ENCODE measurements at places on chromosomes 1 and 21.
A peak's percentile ranks its signal among the peaks of the same experiment; 100 is the strongest.

- no peak for DNase-seq
Observed at GRCh38 chr1:97934491-97934890, 13.7 kb upstream of the DPYD start.

DNA sequence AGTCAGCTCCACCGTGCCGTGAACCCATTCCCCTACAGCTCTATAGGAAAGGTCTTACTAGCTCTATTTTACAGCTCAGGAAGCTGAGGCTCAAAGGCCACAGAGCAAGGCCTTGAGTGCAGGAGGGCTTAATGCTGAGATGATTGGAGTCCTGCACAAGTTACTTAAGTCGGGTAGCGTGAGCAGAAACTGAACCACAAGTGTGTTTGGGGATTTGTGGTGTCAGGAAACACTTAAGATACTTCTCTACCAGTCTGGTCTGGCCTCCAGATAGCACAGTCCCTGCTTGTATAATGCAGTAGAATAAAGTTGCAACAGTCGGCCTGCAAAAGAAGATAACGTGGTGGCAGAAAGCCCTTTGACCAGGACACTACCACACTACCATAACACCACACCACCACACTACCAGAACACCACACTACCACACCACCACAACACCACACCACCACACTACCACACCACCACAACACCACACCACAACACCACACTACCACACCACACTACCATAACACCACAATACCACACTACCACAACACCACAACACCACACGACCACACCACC lies 118.1 kb downstream of the SPSB1 start:
- DNase-seq, result no peak

GRCh38 chr1:173529106-173529505 lies 52.0 kb downstream of the PRDX6 start:
- DNase-seq, result no peak

DNA sequence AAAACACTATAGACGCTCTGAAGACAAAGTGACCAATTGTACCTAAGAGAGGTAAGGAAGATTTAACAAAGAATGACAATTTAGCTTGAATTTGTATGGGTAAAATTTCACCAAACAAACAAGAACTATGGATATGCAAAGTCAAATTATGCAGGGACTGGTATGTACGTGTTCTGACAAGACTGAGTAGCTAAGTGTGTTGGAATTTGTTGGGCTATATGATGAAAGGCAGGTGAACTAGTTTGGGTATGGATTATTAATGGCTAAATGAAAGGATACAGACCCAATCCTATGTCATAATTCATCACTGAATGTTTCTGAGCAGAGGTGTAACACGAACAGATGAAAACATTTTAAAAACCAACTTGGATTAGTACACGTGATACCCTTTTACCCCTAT lies 7.6 kb downstream of the DNTTIP2 start:
- DNase-seq, result no peak

DNA sequence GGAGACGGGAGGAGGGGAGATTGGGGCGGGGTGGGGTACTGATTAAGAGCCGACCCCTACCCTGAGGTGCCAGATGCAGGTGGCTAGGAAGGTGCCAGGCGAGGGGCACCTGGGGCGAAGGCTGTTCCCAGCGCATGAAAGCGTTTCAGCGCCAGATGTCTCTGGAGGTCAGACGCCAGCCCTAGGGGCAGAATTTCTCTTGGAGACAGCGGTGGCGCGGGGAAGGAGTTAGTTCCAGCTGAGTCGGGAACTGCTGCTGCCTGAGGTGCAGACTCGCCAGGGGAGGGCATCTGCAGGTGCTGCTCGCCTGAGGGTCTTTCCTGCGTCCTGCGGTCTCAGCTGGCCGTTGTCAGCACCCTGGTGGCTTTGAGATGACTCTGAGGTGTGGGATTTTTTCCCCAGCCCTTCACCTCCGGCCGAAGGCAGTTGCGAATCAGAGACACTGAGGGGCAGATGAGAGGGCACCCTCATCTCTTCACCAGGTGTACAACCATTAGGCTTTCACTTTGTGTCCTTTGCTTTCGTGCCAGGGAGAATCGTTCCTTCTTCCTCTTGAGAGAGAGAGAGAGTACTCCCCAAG lies 539 bp downstream of the CGN start:
- peak; percentile 13 for DNase-seq

DNA sequence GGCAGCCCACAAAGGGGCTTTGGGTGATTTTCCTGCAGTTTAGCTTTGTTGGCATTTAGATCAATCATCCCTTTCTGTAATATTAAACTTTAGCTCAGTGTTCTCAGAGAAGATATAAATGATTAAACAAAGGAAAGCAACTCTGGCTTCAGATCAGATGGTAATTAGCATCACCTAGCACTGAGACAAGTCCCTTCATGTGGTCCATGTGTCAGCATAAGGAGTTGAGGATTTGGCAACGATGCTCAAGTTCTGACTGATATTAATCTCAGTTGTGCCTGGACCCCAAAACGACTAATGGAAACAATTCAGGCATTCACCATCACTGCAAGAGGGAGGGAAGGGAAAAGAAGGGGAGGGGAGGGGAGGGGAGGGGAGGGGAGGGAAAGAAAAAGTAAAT lies 60.4 kb downstream of the SEC16B start:
- no peak for DNase-seq

- DNase-seq, result no peak
Observed at GRCh38 chr1:202871367-202871766, 17.6 kb downstream of the RABIF start.
